ENCODE measurements at places on chromosomes 7 and 10.

- no peak for DNase-seq
Observed at GRCh38 chr7:1322240-1323110, 89.8 kb downstream of the UNCX start.

DNA sequence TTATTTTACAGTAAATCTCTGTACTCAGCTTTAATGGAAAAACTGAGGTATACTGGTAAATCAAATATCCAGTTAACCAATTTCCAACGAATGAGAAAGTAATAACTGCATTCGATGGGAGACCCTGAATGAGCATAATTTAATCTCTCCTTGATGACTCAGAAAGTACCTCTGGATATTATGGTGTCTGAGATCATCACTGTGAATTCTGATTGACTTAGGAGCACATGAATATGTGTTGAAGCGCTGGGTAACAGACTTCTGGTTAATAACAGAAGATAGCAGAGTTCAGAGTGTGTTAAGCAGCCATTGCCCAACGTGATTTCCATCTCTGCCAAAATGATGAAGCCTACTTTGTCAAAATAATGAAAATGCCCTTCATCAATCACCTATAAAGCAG lies 116.6 kb downstream of the NRP1 start:
- no peak for DNase-seq

GRCh38 chr7:100119970-100120732 lies 717 bp downstream of the CNPY4 start:
- no peak for DNase-seq

- no peak for DNase-seq
Observed at GRCh38 chr10:124119946-124120345, 26.5 kb upstream of the CHST15 start.

DNA sequence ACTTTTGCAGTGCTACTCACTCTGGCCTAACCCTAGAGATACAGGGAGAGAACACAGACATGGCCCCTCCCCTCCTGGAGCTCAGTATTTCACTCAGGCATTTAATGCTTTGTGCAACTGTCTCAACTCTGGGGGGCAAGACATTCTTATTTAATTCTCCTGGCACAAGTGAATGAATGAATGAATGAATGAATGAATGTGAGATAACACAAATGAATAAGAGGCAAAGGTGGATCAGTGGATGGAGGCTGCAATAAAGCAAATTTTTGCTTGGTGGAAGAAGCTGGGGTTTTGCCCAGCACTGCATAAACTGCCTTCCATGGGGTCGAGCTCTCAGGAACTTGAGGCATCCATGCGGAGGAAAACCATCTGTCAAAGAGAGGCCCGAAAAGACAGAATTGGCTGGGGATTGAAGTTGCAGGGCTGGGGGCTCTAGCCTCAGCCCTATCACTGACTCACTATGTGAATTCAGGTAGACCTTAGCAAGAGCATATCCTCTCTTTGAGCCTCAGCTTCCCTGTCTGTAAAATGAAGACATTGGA lies 441.4 kb upstream of the ZMIZ1 start:
- no peak for DNase-seq

GRCh38 chr10:35961501-35961900 lies 319.4 kb upstream of the FZD8 start:
- no peak for DNase-seq

- no peak for DNase-seq
Observed at GRCh38 chr7:79979437-79979836, 155.2 kb upstream of the GNAI1 start.

DNA sequence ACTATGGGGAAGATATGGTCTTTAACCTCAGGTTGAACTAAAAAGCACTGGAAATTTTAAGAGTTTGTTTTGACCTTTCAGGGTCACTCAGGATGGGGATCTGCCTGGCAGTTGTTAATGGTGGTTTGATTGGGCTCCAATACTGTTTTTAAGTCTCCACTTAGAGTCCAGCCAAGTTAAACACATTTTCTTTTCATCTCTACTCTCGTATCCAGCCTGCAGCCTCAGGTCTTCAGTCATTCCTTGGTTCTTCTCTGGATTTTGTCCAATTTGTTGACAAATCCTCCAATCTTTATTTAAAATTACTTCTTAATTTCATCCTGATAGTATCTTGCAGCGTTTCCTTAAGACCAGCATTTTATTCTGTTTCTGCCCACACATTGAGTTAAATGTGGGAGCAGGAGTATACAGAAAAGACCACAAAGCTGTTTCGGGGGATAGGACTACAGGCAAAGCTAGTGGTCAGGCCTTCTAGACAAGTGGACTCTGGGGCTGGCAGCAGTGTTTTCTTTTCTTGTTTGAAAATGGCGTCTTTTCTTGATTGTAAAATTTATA lies 133.2 kb upstream of the INHBA start:
- DNase-seq, result no peak

- DNase-seq, result no peak
Observed at GRCh38 chr7:109879287-109879828, 1211.6 kb upstream of the LRRN3 start.

DNA sequence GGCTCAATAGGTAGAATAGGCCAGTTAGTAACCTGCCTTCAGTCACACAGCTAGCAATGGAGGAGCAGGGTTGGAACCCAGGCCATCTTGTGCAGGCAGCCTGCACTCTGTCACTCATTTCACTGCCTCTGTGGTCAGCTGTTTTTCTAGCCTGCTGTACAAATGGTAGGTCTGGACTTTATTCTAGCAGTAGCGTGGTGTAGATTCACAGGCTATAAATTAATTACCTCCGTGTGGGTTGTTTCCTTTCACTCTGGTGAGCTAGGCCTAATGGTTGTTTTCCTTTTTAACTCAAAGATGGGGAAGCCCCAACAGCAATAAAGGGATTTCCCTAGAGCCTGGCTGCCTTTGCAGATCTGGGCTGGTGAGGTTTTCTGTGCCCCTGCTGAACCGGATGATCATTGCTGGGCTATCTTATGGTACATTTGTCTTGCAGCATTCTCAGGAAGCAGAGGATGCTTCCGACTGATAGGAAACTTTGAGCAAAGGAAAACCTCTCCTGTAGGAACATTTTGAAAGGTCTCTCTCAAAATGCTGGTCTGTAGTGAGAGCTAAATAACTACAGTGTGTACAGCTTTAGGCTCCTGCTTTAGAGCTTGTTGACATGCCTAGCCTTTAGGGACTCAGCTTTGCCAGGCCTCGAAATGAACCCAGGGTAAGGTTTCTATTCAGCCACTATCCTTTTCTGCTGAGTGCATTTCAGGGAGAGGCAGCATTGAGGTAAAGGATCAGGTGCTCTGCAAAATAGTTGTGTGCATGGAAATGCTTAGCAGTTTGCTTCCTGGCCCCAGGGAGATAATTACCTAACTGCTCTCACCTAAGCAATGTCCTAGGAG lies 157.4 kb downstream of the ST7 start:
- DNase-seq, result no peak

GRCh38 chr7:128352153-128352537 lies 8.4 kb upstream of the RBM28 start:
- no peak for DNase-seq

GRCh38 chr10:33715303-33715975 lies 381.0 kb upstream of the NRP1 start:
- no peak for DNase-seq

GRCh38 chr7:135151132-135151531 lies 3.3 kb downstream of the TMEM140 start:
- no peak for DNase-seq

GRCh38 chr10:127408112-127408710 lies 140.9 kb upstream of the NPS start:
- DNase-seq, result no peak

GRCh38 chr7:14020339-14020900 lies 31.0 kb upstream of the ETV1 start:
- DNase-seq, result no peak

- no peak for DNase-seq
Observed at GRCh38 chr10:34031400-34031799, 696.9 kb upstream of the NRP1 start.

DNA sequence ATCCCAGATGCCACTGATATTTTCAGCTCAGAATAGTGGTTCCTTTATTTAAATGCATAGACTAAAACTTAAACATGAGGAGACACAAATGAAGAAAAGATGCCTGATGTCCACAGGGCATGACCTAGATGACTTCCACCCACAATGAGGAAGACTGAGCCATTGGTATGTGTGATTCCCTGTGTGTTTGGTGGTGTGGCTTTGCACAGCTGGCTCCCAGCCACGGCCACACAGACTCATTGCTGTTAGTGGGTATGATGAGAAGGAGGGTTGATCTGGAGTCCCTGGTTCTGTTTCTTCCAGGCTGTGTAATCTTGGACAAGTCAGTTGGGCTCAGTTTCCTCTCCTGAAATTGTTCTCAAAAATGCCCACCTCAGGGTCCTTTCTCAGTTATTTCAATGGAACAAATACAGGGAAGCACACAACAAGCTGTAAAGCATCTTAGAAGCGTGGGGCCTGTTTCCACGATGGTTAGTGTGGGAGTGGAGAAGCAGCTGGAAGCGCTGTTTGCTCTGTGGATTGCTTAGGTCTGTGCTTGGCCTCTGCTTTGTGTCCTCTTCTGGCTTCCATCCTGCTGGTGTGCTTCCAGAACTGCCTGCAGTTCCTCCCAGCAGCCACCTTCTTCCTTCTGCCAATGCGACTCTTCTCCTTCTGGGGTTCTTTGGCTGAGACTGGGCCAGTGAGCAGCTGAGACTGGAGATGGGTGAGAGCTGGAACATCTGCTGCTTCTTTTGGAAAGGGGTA lies 303.7 kb downstream of the BMPER start:
- no peak for DNase-seq

GRCh38 chr7:15554744-15555143 lies 7.1 kb downstream of the AGMO start:
- DNase-seq, result no peak

DNA sequence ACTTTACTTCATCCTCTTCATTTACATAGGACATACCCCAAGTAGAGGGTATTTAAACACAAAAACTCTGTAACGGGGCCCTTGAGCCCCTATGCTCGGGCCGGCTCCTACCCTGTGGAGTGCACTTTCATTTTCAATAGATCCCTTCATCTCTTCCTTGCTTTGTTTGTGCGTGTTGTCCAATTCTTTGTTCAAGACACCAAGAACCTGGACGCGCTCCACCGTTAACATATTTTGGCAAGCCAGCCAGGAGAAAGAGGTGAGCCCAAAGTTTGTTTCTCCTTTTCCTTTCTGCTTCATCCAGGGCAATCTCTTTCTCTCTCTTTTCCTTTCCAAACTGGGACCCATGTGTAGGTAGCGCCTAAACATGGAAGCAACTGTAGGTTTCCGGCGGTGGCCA lies 26.0 kb upstream of the BNIP3 start:
- no peak for DNase-seq

GRCh38 chr10:89574368-89574767 lies 39.0 kb upstream of the SLC16A12 start:
- DNase-seq, result no peak

GRCh38 chr10:106577266-106577665 lies 587.2 kb downstream of the SORCS1 start:
- DNase-seq, result no peak

DNA sequence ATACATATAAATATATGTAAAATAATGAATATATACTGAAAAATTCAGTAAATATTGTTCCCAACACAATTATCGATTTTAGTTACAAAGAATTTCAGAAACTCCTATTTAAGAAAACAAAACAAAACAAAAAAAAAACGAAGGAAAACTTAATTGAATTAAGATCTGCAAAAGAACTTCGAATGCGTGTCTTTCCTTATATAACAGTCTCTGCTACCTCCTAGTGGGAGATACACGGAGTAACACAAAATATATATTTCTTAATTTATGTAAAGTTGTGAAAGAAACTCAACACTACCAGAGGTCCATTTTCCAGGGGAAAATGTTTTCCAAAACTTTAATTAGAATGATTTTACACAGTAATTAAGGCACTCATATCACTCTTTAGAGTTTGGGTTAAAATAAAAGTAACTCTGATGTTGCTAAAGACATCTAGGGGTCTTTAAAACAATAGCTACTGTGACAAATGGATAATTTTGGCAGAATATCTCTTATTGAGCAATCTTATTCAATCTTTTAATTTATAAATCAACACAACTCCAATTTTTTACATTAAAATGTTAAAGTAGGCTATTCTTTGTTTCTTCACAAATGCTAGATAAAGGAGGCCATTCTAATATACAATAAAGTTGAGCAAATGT lies 41.6 kb downstream of the NEBL start:
- no peak for DNase-seq

GRCh38 chr10:17883621-17884020 lies 68.1 kb upstream of the SLC39A12 start:
- no peak for DNase-seq

- DNase-seq, result no peak
Observed at GRCh38 chr10:86168256-86168655, 198.3 kb downstream of the GRID1 start.

DNA sequence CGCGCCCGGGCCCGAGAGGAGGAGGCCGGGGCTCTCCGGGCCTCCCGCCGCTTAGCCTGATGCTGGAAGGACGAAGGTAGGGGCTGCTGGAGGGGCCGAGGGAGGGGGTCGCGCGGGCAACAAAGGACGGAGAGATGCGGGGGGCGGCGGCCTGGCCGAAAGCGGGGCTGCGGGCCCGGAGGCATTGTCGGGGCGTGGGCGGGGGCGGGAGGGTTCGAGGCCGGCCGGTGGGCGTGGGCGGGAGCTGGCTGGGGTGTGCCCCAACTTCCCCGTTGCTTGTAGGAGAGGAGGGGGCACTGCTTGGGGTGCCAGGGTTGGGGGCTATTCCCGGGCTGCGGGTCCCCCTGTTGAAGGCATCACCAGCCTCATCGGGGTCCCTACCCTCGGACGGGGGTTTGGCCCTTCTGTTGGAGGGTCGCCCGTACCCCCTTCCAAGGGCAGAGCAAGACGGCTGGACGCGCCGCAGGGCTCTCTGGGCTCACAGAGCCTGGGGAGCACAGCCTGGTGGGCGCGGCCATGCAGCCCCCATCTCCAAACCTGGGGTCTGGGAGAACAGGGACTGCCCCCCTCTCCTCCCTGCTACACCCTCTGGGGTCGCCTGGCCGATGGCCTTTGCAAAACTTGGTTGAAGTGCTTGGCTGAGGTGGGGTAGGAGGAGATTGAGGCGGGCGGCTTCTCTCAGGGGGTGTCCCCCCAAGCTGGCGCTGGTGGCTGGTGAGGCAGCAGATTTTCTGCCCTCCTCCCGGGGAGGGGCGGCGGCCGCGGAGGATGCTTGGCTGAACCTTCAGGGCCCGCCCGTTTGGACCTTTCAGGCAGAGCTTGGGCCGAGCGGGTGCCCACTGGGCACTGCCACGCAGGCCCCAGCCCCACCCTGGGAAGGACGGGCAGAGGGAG lies 699 bp downstream of the CLIP2 start:
- DNase-seq, result peak; percentile 30

GRCh38 chr7:98294798-98295382 lies 13.4 kb downstream of the BRI3 start:
- no peak for DNase-seq

GRCh38 chr10:124590216-124591122 lies 128.8 kb downstream of the LHPP start:
- no peak for DNase-seq
